ENCODE measurements at places on chromosomes 16 and 17.

DNA sequence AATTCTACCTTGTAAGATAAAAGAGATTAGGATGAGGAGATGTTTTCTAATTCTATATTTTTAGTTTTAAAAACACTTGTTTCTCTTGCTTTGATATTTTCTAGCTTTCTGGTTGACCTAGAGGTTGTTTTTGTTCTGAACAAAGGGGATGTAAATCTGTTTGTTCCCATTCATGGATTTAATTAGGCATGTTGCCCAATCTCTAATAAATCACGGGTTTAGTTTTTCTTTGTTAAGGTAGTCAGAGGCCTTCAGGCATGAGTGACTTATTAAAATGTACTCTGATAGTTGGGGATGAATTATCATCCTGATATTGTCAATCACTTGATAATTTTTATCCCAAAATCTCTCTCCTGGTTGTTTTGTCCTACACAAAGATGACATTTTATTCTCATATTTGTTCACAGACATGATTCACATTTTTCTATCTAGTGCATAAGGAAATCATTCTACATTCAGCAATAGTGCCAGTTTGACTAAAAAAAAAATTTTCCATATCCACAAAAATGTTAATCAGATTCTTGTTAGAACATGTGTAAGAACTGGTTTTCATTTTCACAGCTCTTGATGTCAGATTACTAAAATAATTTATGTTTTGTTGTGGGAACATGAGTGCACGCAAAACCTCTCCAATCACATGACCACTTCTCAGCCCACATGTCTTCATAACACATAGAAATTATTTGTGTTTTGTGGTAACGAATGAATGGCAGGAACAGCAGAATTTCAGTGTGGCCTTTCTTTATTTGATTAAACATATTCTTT, 95.7 kb upstream of the AKTIP start:
- DNase-seq = no peak

- DNase-seq = no peak
Observed at GRCh38 chr17:78131172-78132083, 857 bp downstream of the TMC8 start.

DNA sequence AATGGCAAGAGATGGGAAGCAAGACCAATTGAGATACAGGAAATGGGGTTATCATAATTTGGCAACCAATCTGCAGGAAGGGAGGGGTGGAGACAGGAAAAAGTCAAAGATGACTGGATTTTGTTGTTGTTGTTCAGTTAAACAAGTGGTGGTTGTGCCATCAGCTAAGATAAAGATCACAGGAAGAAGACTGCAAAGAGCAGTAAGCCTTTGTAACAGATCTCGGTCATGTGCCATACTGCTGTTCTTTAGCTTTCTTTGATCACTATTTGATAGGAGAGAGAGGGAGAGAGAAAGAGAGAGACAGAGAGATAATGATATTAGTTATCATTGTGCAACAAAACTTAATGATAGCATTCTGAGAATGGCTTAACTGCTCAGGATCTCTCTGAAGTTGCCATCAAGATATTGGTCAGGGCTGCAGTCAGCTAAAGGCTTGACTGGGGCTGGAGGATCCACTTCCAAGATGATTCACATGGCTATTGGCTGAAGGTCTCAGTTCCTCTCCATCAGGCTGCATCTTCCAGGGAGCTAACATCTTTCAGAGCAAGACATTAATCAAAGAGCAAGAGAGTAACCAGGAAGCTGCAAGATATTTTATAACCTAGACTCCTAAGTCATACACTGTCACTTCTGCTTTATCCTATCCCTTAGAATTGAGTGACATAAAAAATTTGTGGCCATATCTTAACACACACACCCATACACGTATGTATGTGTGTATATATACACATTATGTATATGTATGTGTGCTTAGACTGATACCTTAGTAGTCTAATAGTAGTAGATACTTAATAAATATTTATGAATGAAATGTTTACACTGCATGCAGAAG, 405.0 kb downstream of the SHISA9 start:
- DNase-seq = no peak

- no peak for DNase-seq
Observed at GRCh38 chr16:69084289-69084688, 21.2 kb upstream of the HAS3 start.

GRCh38 chr17:65170839-65171238, 33.7 kb downstream of the RGS9 start:
- DNase-seq = no peak

- no peak for DNase-seq
Observed at GRCh38 chr17:31488264-31488981, 96.9 kb downstream of the RAB11FIP4 start.

- no peak for DNase-seq
Observed at GRCh38 chr16:88936556-88937205, 40.3 kb downstream of the CBFA2T3 start.

DNA sequence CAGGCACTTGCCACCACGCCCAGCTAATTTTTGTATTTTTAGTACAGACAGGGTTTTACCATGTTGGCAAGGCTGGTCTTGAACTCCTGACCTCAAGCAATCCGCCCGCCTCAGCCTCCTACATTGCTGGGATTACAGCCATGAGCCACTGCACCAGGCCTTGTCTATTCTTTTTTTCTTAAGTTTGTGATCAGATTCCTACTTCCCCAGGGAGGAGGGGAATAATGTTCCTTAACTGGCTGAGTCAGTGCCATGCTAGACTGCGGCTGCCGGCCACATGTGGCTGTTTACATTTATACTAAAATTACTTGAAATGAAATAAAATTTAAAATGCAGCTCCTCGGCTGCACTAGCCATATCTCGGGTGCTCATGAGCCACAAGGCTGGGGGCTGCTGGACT, 27.8 kb upstream of the USP36 start:
- DNase-seq = no peak

GRCh38 chr17:49217651-49218413, 7.3 kb downstream of the ABI3 start:
- DNase-seq = no peak

DNA sequence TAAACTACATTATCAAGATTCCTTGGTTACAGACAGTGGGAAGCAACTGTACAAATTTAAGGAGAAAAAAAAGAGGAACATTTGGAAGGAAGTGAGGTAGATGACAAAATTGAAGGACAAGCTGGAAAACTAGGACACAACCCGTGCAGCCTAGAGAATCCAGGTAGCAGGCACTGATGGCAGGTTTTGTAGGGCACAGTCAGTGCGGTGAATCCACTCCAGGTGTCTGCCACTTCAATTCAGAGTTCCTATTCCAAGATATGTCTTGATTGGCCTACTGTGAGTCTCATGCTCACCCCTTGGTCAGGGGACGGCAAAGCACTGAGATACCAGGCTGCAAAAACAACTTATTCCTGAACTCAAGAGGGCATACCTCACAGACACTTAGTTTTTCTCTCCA, 37.8 kb downstream of the TNRC6C start:
- DNase-seq = no peak

DNA sequence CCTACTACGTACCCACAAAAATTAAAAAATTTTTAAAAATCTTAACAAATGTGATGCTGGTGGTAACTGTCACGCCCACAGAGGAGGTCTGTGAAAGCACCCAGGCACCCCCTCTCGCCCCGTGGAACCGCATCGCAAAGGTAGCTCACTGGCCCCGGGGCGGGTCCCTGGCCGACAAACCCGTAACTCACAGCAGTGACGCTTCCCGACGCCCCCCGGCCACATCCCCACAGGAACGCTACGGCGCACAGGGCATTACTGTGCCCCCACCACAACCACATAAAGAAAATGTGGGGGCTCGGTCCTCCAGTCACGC, 366 bp downstream of the ANKS3 start:
- DNase-seq = no peak

- no peak for DNase-seq
Observed at GRCh38 chr17:60345233-60345632, 46.7 kb downstream of the USP32 start.

GRCh38 chr17:35801583-35802224, 6.3 kb upstream of the MMP28 start:
- DNase-seq = no peak

DNA sequence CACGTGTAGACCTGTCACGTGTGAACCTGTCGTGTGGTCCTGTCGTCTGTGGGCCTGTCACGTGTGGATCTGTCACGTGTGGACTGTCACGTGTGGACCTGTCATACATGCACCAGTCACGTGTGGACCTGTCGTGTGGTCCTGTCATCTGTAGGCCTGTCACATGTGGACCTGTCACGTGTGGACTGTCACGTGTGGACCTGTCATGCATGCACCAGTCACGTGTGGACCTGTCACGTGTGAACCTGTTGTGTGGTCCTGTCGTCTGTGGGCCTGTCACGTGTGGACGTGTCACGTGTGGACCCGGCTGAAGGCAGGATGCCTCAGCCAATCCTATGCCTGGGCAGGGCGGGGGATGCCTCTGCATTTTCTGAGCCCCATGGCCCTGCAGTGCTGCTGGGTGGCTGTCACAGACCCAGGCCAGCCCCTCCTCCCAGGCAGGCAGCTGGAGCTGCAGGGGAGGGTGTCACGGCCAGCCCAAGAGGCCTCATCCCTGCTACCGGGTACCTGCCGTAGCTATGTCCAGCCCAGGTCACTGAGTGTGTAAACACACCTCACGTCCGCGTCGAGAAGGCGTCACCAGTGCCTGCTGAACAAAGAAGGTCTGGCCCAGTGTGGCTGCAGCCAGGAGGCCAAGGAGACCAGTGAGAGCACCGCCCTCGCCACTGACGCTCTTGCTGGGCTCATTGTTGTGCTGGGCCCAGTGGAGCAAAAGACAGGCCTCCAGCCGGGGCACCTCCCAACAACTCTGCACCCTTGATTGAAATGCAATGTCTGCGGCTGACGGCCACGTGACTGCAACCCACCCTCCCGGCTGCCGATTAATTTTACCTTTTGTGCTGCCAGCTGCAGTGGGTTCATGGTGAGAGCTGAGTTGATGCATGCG, 18.6 kb upstream of the ACSF3 start:
- DNase-seq = no peak

GRCh38 chr16:88333848-88334777, 48.6 kb upstream of the ZNF469 start:
- DNase-seq = no peak

- DNase-seq = no peak
Observed at GRCh38 chr17:70479779-70480178, 310.4 kb downstream of the KCNJ2 start.

DNA sequence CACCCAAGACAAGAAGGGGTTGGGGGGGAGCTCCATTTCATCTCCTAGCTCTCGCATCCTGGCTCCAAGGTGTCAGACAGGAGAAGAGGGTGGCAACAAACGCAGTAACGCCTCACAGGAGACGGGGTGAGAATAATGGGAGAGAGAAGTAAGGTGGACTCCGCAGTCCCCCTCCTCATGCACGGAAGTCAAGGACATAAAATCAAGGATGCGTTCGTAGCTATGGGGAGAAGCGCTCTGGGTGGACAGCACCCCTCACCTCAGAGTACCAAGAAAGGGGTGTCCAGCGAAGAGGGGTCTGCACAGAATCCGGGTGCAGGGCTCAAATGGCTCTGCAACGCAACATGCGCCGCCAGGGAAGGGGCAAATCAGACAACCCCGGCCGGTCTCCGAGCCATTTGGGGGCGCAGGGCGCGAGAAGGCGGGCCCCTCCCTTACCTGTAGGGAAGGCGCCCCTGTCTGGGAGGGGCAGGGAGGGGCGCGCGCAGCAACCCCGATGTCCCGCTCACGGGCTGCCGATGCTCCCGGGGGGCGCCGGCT, 555 bp downstream of the HDAC5 start:
- DNase-seq = no peak

GRCh38 chr17:69117855-69118784, 23.6 kb downstream of the ABCA6 start:
- no peak for DNase-seq

- no peak for DNase-seq
Observed at GRCh38 chr17:72479113-72479512, 358.3 kb downstream of the SOX9 start.

DNA sequence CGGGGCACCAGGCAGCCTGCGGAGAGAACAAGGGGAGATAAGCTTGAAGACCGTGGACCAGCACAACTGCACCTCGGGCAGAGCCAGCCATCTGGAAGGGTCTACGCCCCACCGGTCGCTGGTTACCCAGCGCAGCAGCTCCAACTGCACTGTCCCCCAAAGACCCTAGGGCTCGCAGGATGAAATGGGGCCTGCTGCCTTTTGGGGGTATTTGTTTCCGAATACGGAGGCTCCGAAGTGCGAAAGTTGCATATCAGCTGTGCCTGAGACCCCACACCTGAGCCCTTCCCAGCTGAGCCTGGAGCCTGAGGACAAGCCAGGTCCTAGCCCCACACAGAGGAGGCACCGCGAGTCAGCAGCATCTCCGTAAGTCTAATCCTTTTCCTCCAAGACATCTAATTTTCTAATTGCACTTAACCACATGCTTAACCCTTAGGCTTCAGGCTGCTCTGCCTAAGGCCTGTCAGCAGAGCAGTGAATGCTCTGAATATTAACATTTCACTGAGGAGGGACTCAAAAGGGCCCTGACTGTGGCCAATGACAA, 4.0 kb downstream of the KIFC3 start:
- no peak for DNase-seq

DNA sequence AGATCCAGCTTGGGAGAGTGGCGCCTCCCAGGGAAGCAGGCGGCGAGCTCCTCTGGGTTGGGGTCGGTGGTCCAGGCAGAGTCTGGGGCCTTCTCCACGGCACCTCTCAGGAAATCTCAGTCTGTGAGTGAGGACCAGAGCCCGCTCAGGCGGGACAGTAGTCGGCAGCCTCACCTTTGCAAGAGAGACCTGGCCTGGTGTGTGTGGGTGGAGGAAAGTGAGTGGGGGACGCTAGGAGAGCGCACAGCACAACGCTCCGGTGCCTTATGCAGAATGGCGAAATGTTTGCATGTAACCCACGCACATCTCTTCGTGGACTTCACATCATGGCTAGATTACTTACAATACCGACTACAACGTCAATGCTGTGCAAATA, 2.2 kb downstream of the AHSP start:
- DNase-seq = no peak

- DNase-seq = no peak
Observed at GRCh38 chr16:51545951-51546350, 394.9 kb upstream of the SALL1 start.

Data from cortex of kidney (tissue), 1 donor.